Activated naive CD4-positive, alpha-beta T cell (primary cell): ENCODE measurements at places on chromosomes 6 and 20.

DNA sequence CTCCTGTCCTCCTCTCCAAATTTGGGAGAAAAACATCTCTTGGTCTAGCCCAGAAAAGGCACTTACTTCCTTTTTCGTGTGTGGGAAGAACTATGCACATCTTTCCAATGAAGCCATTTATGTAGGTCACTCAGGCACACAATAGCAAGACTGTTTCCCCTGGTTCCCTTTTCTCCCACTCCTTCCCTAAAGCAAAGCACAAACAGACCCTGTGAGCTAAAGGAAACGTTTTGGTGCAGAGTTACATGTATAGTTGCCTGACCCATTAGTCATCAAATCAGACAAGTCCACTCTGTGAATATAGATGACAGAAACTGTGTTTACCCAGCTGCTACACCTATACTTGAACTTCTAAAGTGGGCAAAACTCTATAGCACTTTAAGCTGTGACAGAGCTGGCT is 474.6 kb downstream of the COL12A1 start:
- DNase-seq: no peak

- no peak for DNase-seq
Measured at GRCh38 chr20:47561603-47562583, 60.2 kb downstream of the NCOA3 start.

DNA sequence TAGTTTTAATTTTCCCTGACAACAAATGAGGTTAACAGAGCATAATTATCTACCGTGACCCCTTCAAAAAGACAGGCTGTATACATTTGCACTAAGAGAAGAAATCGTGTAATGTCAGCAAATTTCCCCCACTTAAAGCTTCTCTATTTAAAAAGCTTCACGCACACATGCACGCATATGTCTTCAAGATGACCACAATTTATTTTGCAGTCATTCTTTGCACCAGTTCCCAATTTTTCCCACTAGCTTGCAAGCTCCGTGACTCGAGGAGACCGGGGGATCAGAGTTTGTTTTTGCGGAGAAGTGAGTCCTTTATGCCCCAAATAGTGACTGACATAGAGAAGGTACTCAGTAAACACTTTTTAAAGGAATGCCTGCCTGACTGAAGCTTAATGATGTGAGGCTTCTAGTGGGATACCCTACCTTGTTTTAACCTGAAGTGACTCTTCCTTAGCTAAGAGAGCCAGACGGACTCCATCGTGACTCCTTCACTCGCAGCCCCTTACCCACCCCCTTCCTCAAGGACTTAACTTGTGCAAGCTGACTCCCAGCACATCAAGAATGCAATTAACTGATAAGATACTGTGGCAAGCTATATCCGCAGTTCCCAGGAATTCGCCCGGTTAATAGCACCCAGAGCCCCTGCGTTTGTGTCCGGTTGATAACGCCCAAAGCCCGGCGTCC is 9.3 kb upstream of the NQO2 start:
- DNase-seq: no peak

GRCh38 chr6:159981403-159982245 is 12.7 kb downstream of the IGF2R start:
- no peak for DNase-seq

GRCh38 chr6:33417128-33417902 is 592 bp downstream of the CUTA start:
- no peak for DNase-seq

DNA sequence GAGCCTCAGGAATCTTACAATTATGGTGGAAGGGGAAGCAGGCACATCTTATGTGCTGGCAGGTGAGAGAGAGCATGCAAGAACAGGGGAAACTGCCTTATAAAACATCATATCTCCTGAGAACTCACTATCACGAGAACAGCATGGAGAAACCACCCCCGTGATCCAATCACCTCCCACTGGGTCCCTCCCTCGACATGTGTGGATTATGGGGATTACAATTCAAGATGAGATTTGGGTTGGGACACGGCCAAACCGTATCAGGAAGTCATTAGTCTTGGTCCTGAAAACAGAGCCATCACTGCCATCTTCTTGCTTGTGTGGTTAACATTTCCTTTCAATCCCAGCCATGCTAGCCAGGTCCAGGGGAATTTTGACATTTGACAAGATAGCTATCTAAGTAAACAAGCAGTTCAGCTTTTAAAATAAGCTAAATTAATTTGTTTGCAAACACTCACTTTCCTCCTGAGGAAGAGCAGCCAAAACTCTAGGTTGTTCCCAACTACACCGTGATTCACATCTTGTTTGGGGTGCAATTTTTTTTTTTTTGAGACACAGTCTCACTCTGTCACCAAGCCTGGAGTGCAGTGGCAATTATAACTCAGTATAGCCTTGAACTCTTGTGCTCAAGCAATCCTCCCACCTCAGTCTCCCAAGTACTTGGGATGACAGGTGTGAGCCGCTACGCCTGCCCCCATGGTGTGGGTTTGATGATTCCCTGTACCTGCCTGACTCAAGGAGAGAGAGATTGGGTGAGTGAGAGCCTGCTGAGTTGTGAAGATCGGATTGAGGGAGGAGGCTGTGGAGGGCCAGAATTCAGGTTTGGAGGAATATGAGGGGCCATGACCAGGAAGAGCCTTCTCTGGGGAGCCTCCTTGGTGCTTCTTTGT is 13.0 kb upstream of the PPP1R14C start:
- no peak for DNase-seq

DNA sequence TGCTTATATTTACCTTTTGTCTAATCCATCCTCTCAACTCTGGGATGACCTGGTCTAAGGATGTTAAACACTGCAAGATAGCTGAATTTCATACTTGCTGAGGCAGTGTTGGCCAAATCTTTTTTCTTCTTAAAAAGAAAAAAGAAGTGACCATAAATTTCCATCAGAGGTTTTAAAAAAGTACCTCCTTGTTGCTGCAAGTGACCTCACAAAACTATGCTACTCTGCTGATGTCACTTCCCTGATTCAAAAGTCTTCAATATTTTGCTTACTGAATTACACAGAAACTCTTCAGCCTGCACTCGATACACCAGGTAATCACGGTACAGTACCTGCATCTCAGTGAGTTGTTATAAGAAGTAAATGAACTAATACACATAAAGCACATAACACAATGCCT is 107.2 kb upstream of the PRDM1 start:
- no peak for DNase-seq

DNA sequence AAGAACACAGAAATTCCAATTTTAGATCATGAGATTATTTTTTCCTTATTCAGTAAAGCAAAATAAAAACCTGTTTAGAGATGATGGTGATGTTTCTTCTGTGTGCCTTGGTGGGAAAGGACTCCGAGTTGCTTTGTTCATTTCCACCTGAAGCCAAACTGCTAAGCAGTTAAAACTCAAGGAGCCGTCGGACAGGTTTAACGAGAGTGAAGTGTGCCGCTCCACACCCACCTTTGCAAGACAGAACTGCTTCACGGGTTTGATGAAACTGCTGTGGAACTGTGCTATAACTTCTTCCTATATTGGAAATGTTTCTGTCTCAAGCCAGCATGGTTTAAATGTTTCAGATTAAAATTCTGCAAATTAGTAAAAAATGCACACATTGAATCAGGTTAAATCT is 9.2 kb upstream of the DSP start:
- no peak for DNase-seq

DNA sequence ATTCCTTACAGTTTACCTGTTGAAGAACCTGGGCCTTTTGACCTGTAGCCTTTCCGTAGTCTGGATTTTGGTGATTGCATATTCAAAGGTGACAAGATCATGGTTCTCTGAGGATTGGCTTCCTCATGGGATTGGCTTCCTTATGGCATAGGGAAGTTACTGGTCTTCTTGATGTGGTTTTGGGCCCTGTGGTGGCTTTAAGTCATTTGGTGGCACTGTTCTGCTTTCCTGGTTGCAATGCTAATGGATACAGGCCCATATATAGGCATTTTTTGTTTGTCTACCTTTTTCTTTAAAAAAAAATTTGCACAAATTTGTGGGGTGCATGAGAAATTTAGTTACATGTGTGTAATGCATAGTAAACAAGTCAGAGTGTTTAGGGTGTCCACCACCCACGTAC is 185.7 kb downstream of the CDKAL1 start:
- no peak for DNase-seq

DNA sequence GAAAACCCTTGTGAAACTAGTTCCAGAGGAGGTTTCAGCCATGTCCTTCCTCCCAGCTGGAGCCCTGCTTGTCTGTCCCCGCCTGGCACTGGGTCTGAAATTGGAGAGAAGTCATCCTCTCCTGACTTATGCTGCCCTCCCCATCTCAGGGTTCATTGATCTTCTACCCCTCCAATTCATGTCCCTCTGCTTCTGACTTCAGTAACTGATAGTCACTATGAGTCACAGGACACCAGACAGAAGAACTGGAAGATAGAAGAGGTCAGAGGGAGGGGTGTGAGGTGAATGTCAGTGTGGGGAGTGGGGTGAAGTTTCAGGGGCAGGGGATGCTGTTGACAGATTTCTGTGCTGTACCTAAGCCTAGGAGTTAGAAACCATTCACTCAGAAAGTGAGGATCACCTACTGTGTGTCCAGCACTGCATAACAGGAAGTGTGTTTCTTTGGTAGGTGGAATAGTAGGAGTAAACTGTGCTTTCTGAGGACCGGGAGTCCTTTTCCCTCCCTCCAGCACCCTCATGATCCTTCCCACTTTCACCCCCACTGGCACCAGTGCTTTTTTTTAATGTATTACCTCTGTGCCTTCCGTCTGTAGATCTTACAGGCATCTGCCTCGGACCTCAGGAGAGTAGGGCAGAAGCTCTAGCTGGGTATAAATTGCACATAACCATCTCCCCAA is 627 bp upstream of the RPP21 start:
- no peak for DNase-seq

GRCh38 chr20:60138256-60139220 is 180.3 kb downstream of the CDH26 start:
- no peak for DNase-seq

DNA sequence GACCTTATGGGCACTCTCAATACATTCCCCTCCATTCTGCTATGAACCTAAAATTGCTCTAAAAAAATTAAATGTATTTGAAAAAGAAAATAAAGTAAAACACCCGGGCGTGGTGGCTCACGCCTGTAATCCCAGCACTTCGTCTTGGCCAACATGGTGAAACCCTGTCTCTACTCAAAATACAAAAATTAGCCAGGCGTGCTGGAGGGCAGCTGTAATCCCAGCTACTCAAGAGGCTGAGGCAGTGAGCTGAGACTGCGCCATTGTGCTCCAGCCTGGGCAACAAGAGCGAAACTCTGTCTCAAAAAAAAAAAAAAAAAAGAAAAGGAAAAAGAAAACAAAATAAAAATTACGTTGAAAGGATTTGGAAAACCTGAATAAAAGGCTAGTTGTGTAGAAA is 60.5 kb downstream of the CD164 start:
- DNase-seq: no peak

GRCh38 chr6:170166511-170167122 is 124.3 kb downstream of the DLL1 start:
- no peak for DNase-seq

- DNase-seq: no peak
Measured at GRCh38 chr20:258963-259362, 1.4 kb downstream of the DEFB132 start.

- DNase-seq: no peak
Measured at GRCh38 chr20:62702895-62703852, 5.5 kb upstream of the NTSR1 start.

- peak; percentile 56 for DNase-seq
Measured at GRCh38 chr6:16770701-16771569, 9.7 kb upstream of the ATXN1 start.

- DNase-seq: no peak
Measured at GRCh38 chr6:134512981-134513391, 195.1 kb upstream of the SGK1 start.

- DNase-seq: no peak
Measured at GRCh38 chr20:13984211-13984610, 6.2 kb downstream of the SEL1L2 start.

- no peak for DNase-seq
Measured at GRCh38 chr6:51463321-51463720, 624.1 kb downstream of the PKHD1 start.

GRCh38 chr20:45091366-45091765 is 9.6 kb downstream of the KCNS1 start:
- DNase-seq: no peak

DNA sequence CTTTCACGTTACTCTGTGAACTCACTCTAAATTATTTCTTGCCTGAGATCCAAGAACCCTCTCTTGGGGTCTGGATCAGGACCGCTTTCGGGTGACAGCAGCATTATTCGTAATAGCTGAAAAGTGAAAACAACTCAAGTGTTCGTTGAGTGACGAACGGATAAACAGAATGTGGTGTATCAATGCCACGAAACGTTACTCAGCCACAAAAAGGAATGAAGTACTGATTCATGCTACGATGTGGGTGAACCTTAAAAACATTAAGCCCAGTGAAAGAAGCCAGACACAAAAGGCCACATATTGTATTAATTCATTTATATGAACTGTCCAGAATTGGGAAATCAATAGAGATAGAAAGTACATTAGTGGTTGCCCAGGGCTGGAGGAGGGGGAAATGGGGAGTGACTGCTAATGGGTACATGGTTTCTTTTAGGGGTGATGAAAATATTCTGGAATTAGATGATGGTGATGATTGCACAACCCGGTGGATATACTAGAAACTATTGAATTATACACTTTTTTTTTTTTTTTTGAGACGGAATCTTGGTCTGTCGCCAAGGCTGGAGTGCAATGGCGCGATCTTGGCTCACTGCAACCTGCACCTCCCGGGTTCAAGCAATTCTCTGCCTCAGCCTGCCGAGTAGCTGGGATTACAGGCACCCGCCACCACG is 8.4 kb downstream of the PTGIS start:
- no peak for DNase-seq

DNA sequence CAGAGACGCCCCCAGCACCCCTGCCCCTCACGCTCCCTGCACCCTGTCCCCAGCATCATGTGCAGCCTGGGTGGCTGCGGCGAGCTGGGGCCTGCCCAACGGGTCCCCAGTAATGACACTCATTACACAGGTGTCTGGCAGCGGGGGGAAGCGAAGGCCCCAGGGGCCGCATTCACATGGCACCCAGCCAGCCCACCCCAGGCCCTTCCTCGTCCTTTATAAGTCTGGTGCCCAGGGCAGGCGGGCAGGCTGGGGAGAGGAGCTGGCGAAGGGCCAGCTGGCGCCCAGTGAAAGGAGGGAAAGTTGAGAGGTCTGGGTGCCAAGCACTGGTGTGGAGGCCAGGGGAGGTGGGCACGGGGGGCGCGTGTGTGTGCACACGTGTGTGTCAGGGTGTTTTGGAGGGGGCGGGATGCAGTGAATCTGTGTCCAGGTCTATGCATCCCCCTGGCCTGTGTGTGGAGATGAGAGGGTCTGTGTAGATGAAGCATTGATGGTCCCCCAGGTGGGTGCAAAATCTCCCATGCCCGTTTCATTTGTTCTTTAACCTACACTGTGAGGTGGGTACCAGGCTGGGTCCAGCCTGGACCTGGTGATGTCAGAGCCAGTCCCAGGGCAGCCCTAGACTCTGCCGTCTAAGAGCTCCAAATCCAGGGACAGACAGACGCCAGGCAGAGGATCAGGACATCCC is 105.3 kb downstream of the CEBPB start:
- DNase-seq: no peak
